ENCODE measurements at places on chromosomes 1 and 21. TPM values are rescaled to one million over a fixed set of nuclear protein-coding genes. Genes with fewer than 3 reads are reported as not detected.

LAMB3 gene
- 13.0 TPM for total RNA-seq

RNF187 gene
- 112 TPM for total RNA-seq

DNA sequence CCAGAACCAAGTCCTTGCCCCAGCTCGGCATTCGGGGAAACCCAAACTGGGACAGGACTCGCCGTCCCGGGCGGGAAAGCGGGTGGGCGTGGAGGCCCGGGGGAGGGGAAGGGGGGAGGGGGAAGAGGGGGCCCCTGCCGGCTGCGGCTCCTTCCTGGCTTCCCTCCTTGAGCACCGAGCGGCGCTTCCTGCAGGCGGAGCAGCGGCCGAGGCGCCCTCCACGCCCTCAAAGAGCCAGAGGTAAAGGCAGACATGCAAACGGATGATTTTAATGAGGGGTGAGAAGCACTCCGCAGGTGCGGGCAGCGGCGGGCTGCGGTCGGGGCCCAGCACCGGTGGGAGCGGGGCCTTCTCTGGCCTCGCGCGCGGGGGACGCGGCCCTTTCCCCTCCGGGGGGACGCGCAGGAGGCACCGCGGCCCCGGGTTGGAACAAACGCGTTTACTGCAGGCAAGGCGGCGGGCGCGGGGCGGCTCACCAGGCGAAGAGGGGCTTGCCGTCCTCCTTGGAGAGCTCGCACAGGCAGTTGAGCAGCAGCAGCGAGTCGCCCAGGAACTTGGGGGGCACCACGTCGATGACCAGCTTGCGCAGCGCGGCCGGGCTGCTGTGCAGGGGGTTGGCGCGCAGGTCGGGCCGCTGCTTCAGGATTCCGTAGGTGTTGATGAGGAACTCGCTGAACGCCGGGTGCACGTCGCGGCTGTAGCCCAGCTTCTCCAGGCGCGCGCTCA, 5.7 kb upstream of the FTCD start:
- DNase-seq: no peak

DNA sequence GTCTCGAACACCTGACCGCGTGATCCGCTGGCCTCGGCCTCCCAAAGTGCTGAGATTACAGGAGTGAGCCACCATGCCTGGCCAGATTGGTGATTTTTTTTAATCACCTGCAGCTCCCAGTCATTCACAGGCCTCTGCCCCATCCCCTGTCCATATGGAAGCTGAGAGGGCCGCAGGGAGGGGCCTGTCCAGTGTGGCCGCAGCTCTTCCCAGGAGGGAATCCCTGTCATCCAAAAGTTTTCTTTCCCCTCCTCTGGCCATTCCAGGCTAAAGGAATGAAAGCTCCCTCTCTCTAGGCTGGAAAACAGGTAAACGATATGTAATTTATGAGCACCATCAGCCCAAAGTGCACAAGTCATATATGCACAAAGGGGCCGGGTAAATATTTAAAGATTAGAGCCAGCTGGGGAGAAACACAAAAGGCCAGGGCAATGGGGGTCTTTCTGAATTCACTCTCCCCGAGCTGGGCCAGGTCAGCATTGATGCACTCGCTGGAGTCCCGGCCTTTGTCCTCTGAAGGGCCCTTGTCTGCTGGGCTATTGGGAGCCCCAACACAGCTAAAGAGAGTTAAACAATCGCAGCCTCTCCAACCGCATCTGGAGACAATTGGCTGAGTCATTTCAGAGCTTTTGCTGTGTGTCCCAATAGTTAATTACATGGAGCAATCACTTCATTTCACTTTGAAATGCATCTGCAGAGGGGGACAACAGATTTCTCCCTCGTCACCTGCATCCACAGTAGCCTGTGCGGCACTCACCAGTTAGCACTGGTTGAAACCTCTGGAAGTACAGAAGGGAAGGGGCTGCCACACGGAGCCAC, 3.8 kb upstream of the HES3 start:
- no peak for DNase-seq

- DNase-seq: no peak
Measured at GRCh38 chr1:33161061-33161681, 20.7 kb downstream of the TRIM62 start.

DNA sequence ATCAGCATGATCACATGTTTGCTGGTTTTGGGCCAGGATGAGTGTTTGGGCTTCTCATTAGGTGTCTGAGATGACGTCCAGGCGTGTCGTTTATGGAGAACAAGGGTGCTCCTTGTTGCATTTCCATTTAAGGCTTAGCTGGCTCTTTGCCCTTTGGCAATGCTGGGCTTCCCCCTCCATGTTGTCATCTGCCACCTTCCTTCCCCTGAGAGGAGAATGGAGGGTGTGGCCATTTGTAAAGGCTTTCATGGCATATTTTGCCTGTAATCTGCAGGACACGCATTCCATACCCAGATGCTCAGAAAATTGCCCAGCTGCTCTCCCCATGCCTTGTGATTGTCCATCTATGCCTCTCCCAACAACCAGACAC, 27.7 kb downstream of the PKP1 start:
- DNase-seq: peak; percentile 7

GRCh38 chr1:100532645-100533044, 5.3 kb upstream of the GPR88 start:
- no peak for DNase-seq

DNA sequence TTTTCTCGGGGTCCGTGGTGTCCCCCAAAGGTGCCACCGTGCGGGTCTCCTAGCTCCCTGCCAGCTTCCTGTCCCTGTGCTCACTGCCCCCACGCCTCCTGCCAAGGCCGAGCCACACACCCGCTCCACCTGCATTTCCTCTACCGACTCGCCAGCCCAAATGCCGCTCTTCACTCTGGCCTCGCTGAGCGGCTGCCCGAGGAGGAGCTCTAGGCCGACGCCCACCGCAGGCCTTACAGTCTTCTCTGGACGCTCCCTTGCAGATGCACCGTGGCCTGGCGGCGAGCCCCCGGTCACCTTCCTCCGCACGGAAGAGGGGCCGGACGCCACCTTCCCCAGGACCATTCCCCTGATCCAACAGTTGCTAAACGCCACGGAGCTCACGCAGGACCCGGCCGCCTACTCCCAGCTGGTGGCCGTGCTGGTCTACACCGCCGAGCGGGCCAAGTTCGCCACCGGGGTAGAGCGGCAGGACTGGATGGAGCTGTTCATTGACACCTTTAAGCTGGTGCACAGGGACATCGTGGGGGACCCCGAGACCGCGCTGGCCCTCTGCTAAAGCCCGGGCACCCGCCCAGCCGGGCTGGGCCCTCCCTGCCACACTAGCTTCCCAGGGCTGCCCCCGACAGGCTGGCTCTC, 26.3 kb downstream of the FTCD start:
- DNase-seq: no peak
